Fibroblast of skin of abdomen (primary cell): ENCODE measurements at places on chromosomes 1 and 21.

GRCh38 chr1:162381383-162381782 is at the start of gene C1orf226:
Gene C1orf226 (plus strand): TSS chr1:162381728. CDS start chr1:162381902, 174 bp downstream.
- DNase-seq, result no peak

DNA sequence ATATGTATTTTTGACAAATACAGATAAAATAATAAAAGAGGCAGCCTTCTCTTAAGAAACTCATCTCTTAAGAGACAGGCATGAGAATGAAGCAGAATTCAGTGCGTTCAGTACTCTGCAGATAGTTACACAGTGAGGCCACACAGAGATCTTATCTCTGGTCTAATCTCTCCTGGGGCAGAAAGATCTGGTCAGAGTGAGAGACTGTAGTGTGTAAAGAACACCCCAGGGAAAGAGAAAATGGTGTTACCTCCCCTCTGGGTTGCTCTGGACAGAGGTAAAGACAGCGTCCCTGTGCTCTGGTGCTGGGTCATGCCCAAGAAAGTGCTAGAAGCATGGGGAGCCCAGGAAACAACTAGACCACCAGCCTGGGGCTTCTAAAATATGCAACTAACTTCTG is 216.3 kb downstream of the SIPA1L2 start:
- DNase-seq, result no peak

DNA sequence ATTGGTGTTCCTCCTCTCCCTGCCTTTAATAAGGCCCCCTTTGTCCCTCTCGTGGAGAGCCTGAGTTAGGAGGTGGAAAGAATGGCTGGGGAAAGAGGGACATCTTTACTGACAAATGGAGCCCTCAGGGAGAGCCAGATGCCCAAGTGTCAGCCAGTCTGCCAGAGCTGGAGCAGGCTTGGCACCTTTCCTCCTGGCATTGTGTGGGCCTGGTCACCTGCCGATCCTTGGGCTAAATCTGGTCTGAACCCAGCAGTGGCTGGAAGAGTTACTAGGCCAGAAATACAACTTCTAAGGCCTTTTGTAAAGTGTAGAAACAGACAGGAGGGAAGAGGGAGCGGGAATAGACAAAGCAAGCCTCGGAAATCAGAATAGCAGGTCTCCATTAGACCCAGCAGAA is 24.9 kb downstream of the VANGL1 start:
- DNase-seq, result no peak

DNA sequence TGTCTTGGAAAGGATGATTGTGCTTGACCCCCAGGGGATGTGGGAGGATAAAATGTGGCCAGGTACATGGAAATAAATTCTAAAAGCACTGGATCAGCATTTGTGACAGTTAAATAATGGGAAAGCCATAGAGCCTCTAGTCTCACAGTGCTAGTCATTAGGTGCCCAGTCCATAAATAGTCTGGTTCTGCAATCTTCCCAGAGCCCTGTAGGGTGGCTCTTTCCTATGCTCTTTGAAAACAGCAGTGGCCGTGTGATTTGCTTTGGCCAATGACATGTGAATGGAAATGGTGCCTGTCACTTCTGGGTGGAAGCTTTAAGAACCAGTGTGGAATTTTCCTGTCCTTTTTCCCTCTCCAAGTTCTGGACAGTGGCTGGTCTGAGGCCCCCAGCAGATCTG is 113.2 kb downstream of the TRABD2B start:
- DNase-seq, result no peak

GRCh38 chr1:2533365-2533764 is 3.3 kb upstream of the HES5 start:
- peak; percentile 74 for DNase-seq

DNA sequence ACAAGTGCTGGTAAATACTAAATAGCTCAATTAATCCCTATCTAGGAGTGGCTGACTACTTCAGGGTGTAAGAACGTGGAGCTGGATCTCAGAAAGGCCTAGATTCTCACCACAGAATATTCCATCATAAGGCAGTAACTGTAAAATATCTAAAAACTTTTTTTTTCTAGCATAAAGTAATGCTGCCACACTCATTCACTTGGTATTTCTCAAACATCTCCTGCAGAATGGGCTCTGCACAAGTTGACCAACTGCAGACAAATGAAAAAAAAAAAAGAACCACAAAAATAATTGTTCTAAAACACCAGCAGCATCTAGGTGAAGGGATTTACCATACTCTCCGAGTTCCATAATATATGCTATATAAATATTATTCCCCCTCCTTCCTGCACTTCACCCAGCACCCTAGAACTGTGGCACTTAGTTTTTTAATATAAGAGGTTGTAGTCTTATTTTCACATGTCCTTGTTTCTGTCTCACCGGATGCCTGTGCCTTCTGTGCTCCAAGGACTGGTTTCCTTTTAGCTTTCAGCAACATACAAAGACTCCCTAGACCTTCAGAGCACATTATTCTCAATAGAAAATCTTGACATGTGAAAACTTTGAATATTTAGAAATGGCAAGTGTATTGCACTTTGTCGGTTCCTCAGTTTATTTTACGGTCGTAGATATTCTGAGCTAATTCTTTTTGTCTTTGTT is 8.9 kb downstream of the VSIG8 start:
- peak; percentile 65 for DNase-seq

DNA sequence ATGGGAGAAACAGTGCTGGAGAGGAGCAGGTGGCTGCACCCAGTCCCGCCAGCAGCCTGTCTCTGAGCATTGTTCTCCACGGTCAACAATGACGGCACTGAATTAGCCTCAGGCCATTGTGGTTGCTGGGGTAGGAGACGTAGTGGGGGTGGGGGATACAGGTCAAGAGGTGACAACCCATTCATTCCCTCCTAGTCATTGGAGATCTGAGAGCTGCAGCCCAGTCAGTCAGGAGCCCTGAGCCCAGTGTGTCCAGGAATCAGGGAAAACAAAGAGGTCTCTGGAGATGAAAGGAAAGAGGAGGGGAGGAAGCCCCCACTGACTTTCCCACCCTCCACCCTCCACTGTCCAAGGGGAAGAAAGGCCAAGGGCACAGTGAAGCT is 15.3 kb downstream of the SMIM12 start:
- DNase-seq, result no peak

GRCh38 chr1:155892796-155893195 is 18.4 kb downstream of the RIT1 start:
- peak; percentile 81 for DNase-seq

GRCh38 chr1:36966242-36966641 is 68.1 kb downstream of the GRIK3 start:
- DNase-seq, result no peak

GRCh38 chr1:168271636-168272035 is 9.0 kb upstream of the TBX19 start:
- no peak for DNase-seq

- DNase-seq, result peak; percentile 5
These were observed 5.0 kb upstream of the KCNJ9 start for GRCh38 chr1:160076295-160076694.
